ENCODE measurements at places on chromosomes 5 and 9. TPM values are rescaled to one million over a fixed set of nuclear protein-coding genes. Genes with fewer than 3 reads are reported as not detected.

Gene LHX3
- total RNA-seq: not detected

Gene C1QTNF2
- total RNA-seq: not detected

Gene PCDHA5
- total RNA-seq: 0.81 TPM

Gene SNCB
- not detected for total RNA-seq

Gene NIPSNAP3A
- 8.0 TPM for total RNA-seq

GRCh38 chr9:136665704-136666371, 3.1 kb downstream of the EGFL7 start:
- no peak for DNase-seq

- DNase-seq: no peak
These were observed 3.2 kb downstream of the ZNF618 start for GRCh38 chr9:113879318-113879717.

DNA sequence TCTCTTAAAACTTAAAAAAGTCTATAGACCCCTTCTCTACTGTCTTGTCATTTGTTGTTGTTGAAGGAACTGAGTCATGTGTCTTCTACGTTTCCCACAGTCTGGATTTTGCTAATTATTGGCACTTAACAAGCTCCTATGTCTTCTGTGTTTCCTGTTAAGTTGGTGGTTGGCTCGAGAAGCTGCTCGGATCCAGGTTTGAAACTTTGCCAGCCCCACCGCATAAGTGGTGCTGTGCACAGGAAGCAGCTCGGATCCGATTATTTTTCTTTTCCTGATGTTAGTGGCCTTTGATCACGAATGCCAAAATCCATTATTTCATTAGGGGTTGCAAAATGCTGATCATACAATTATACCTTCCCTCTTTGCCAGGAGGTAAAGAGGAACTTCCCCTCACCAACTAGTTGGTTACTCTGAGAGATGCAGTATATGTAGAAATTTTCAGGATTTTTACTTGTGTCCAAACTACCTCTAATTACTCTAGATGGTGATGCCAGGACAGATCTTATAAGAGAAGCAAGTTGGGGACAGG, 186.5 kb downstream of the NSG2 start:
- no peak for DNase-seq

GRCh38 chr9:134369416-134370212, 43.4 kb downstream of the RXRA start:
- DNase-seq: no peak
